Fibroblast of the conjunctiva (primary cell): ENCODE measurements at places on chromosomes 6 and 20.

GRCh38 chr6:54072635-54073313, 38.5 kb upstream of the MLIP start:
- no peak for DNase-seq

DNA sequence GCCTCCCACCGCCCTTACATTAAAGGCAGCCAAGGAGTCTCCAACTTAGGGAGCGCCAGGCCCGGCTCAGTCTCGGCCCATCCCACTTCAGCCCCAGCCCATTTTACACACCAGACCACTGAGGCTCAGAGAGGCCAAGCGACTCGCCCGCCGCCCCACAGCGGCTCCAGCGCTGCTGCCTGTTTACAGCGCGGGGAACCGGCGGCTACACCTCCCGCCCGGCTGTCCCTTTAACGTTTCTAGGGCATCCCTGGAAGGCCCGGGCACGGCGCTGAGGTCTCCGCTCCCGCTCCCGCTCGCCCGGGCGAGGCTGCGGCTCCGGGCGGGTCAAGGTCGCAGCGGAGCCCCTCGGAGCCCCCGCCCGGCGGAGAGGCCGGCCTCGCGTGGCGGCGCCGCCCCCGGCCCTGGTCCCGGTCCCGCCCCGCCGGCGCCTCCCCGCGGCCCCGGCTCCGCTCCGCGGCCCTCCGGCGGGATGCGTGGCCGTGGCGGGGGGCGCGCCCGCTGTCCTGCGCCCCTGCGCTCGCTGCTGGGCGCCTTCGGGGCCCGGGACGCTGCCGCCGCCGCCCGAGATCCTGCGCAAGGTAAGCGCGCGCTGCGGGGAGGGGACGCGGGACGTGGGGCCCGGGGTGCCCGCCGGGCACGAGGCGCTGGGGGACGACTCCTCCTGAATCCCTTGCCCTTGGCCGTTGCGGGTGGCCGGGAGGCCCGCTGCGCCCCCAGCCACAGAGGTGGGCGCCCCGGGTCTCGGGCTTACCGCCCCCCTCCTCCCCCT, 27.1 kb upstream of the PHACTR3 start:
- no peak for DNase-seq

DNA sequence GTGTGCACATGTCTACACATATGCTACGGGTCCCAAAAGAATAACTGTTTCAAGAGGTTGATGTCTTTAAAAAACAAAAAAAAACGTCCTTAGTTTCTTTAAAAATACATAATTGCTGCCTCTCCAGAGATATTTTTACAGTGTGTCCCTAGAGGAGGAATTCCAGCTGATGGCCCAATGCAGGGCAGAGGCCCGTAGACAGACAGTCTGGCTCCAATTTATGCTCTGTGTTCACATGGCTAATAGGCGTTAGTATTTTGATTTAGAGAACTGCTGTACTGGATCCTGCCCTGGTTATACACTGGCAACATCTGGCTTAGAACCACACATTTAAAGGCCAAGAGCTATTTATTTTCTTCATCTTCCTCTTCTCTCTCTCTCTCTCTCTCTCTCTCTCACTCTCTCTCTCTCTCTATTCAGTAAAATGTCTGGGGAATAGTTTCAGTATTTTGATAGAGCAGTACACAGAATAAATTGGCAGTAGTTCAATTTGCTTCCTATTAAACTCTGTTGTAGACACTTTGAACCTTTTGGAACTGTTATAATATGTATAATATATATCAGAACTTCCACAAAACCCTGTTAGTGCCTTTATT, 260.6 kb downstream of the EYA4 start:
- no peak for DNase-seq

DNA sequence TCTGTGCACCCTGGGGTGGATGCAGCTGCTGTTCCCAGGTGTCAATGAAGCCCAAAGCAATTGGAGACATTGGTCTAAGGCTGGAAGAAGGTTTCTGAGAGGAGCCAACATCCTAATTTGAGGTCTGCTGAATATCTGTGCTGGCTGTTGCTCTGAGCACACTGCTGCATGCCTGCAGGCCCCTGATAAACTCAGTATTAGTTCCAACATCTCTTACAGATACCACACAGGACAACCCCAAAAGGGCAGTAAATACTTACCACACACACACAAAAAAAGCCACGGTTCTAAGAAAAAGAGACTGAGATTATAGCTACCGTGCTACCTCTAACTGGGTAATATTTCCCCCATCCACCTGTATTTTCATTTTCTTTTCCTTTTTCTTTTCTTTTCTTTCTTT, 164.3 kb upstream of the SOX4 start:
- no peak for DNase-seq

DNA sequence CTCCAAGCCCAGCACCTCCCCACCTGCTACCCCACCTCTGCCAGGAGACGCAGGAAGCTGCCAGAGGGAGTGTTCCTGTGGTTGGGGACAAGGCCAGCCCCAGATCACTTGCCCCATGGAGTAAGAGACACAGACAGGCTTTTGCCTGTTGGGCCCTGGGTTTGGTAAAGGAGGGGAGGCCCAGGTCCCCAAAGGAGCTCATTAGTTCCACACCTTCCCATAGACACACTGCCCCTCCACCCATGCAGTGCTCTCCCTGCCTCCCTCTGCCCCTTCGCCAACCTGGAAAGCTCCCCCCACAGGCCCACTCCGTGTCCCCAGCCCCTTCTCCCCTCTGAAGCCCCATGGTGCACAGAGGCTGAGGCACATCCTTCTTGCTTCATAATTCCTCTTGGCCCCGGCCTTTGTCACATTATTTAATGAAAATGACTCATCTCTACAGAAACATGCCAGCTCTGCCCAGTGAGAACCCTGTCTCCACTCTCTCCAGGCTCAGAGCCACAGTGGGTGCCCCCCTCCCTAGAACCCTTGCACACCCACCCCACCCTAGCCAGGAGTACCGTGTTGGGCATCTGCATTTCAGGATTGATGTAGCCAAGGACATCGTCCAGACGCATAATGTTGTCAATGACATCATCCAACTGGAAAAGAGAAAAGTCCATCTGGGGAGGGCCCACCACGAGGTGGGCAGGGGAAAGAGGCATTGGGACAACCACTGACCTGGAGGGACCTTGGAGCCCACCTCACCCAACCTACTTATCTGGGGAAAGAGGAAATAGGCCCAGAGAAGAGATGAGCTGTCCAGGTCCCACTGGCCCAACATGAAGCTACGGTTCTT, 46.0 kb downstream of the TFEB start:
- DNase-seq = no peak

- DNase-seq = no peak
Observed at GRCh38 chr6:36973190-36973589, 12.8 kb downstream of the MTCH1 start.

DNA sequence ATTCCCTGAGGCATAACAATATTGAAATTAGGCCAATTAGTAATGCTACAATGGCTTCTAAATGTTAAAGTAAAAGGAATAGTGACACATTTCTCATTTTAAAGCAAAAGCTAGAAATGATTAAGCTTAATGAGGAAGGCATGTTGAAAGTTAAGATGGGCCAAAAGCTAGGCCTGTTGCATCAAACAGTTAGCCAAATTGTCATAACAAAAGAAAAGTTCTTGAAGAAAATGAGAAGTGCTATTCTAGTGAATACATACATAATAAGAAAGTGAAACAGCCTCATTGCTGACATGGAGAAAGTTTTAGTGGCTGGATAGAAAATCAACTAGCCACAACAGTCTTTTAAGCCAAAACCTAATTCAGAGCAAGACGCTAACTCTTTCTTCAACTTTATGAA, 12.9 kb downstream of the OR2A4 start:
- no peak for DNase-seq

DNA sequence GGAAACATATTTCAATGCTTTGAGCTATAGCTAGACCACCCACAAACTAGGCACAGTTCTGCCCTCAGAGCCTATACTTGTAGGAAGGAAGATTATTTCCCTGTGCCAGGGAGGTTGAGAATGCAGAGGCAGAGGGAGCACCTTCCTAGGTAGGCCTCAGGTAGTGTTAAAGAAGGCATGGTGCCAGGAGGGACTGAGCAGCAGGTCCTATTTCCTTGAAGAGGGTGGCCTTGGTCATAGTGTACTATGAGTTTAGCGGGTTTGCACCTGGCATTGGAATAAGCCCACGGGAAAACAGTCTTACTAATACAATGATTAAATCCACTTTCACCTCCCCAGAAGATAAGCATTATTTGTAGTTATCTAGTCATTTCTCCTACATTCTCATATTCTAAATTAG, 375.4 kb downstream of the CDKAL1 start:
- DNase-seq = no peak

GRCh38 chr6:129773304-129773703, 63.3 kb upstream of the ARHGAP18 start:
- DNase-seq = no peak

DNA sequence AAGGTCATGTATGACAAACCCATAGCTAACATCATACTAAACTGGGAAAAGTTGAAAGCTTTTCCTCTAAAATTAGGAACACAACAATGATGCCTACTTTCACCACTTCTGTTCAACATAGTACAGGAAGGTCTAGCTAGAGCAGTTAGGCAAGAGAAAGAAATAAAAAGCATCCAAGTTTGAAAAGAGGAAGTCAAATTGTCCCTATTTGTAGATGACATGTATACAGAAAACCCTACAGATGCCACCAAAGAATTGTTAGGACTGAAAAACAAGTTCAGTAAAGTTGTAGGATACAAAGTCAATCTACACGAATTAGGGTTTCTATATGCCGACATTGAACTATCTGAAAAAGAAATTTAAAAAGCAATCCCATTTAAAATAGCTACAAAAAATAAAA, 89.4 kb upstream of the GLP1R start:
- DNase-seq = no peak

GRCh38 chr6:1611572-1612298, 2.0 kb downstream of the FOXC1 start:
- DNase-seq = no peak

DNA sequence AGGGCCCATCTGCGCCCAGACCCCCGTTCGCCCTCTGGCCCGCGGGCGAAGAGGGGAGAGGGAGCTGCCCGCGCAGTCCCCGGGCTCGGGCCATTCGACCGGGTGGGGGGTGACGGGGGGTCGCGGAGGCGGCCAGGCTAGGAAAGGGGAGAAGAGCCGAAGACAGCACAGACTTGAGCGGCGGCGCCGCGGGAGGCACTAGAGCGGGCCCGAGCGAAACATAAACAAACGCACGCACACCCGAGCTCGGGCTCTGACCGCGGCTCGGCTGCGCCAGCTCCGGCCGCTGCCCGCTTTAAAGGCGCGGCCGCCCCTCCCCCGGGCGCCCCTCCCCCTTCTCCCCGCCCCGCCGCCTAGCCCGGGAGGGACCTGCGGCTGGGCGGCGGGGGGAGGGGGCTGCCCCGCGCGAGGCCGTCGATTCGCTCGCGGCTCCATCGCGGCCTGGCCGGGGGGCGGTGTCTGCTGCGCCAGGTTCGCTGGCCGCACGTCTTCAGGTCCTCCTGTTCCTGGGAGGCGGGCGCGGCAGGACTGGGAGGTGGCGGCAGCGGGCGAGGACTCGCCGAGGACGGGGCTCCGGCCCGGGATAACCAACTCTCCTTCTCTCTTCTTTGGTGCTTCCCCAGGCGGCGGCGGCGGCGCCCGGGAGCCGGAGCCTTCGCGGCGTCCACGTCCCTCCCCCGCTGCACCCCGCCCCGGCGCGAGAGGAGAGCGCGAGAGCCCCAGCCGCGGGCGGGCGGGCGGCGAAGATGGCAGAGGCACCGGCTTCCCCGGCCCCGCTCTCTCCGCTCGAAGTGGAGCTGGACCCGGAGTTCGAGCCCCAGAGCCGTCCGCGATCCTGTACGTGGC, at the start of gene FOXO3:
Gene FOXO3, plus strand, starts transcription at position 455 of the 846 bp plus-strand sequence. Its CDS starts 292 bp downstream, at position 747.
- peak; percentile 79 for DNase-seq

DNA sequence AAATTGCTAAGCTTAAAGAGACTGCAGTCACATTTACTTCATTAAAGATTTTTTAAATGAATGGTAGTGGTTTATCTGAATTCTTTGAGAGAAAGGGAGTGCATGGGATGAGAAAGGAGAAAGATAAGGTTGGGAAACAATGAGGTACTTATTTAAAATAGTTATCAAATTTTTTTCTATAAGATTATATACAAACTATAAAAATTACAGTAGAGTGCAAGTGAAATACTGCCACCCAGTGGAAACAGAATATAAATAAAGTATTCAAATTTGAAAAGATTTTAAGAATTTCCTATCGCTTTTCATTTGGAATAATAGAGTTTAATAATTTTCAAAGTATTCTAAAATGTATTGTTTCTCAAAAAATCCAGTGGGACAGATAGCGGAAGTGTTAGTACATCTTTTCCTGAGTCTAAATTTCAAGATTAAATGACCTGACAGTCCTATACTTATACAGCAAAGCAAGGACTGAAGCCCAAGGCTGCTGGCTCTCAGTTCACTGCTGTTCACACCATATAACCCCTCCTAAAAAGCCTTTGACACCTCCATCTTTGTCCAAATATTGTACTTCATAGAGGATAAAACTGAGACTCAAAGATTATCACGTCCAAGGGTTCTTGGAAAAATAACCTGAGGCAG, 31.1 kb downstream of the EPM2A start:
- no peak for DNase-seq

- no peak for DNase-seq
Observed at GRCh38 chr6:5205877-5206850, 54.6 kb downstream of the LYRM4 start.

GRCh38 chr20:37326666-37327065, 19.3 kb upstream of the SRC start:
- no peak for DNase-seq

DNA sequence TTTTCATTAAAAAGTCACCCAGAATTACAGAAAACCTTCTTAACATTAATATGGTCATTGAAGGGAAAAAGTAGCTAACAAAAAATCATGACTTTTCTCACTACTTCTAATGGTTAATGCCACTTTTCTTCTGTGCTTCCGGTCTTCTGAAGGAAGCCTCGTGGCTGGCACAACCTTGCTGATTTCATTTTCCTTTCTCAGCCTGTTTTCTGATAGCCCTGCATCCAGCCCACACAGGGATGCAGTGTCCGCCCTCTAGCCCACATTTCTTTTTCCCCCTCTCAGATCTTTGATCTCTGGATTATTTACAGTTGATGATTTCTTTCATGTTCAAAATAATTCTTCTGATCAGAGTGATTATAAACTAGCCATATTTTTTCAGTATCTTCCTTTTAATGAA, 655.4 kb upstream of the EPHA7 start:
- no peak for DNase-seq

DNA sequence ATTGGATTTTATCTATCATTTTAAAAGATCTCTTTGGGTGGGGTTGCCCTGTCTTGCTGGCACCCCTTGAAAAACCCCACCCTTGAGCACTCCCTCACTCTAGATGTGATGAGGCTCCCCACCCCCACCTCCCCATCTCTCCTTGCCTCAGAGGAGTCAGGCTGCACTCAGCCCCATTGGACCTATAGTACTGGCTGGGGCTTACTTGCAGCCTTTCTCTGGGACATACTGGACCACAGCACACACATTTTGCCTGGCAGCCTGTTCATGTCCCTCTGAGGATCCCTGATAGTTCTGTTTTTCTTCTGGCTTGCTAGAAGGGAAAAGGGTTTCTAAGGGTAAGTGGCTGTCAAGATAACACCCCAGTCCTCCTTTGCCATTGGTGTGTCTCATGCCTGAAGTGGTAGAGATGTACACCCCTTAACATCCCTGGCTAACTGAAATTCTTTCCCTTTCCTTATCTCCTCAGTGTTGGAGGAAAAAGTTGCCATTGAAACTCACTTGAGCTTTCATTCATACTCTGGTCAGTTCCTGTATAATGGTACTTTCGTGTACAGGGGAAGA, 553.4 kb upstream of the CITED2 start:
- DNase-seq = no peak
